Activated CD8-positive, alpha-beta memory T cell treated with anti-CD3 and anti-CD28 coated beads for 48 hours (primary cell): ENCODE measurements at places on chromosomes 12 and 14.

GRCh38 chr14:92513204-92513965 lies at the start of gene RIN3:
Gene RIN3, plus strand, starts transcription at chr14:92513781. Its CDS starts 152 bp downstream, at chr14:92513933.
- peak; percentile 43 for DNase-seq

DNA sequence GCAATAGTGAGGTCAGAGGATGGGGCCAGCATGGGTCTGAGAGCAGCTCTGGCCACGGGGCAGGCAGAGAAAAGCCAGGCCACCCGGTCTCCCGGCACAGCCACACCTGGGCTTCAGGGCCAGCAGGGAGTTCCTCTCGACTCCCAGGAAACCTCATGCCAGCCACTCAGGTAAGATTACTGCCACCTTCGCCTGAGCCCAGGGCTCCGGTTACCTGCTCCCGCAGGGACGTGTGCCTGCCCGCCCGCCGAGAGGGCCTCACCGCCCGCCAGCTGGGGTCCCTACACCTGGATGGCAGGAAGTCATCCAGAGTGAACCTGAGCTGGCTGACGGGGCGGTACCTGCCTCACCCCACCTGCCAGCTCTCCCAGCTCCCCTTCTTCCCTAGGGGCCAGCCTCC lies 7.3 kb downstream of the JAG2 start:
- DNase-seq, result no peak

GRCh38 chr12:70920251-70920851 lies at the start of gene PTPRR:
Gene PTPRR, minus strand, starts transcription at chr12:70920738. Its CDS starts 348 bp downstream, at chr12:70920390.
- no peak for DNase-seq

GRCh38 chr14:44154874-44155273 lies 352.2 kb downstream of the FSCB start:
- DNase-seq, result no peak

DNA sequence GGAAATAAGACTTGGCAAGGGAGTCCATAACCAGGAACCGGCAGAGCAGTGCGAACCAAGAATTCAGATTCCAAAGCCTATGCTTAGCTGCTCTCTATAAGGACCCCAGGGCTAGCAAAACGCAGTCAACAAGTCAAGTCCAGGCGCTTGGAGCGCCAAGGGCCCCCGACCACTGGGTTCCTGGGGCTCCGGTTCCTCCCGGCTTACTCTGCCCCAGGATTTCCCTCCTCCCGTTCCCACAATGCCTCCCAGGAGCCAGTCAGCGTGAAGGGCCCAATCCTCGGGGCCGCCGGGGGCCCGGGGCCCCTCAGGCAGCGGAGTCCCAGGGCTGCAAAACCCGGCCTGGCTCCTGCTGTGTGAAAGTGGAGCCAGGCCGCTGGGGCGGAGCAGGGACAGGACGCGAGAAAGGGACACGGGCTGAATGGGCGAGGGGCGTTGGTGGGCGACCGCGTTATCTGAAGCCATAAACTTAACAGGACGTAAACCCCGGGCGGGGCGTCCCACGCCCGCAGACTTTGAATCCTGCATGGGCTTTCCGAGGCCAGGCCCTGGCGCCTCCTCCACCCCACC lies 1.5 kb downstream of the KRT8 start:
- peak; percentile 12 for DNase-seq
